GM23248 (cell line): ENCODE measurements at places on chromosomes 16 and 17.

GRCh38 chr17:82876602-82877379 is 37.0 kb upstream of the ZNF750 start:
- DNase-seq: peak; percentile 93

GRCh38 chr17:11182430-11182829 is 58.6 kb upstream of the SHISA6 start:
- no peak for DNase-seq

GRCh38 chr16:85969591-85969990 is 70.6 kb downstream of the IRF8 start:
- no peak for DNase-seq

DNA sequence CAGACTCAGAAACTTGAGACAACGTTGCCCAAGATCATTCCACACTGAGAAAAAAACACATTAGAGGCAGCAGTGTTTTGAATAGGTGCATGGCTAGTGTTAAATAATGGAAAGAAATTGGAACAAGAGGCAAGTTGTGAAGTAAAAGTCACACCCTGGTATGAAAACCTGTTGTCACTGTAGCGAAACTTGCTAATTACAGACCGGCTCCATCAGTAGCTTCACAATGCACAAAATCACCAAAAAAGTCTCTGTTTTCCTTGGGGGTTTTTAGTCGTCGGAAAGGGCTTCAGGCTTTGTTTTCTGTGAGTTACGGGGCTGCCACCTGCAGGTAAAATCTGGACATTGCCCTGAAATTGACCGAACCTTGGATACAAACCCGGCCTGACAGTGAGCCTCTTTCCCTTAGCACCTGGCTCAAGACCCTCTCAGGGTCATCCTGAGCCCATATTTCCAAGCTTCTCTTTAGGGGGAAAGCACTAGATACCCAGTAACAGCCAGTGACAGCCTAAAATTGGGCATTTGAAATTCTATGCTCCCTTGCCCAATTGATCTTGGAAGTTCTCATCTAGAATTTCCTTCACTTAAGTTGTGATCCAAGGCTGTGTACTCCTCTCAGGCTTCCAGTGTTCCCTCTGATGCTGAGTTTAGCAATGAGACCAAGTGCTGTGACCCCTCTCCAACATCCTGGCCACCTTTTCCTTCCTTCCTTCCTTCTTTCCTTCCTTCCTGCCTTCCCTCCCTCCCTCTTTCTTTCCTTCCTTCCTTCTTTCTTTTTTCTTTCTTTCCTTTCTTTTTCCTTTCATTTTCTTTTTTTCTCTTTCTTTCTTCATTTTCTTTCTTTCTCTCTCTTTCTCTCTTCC is 7.2 kb upstream of the GRB2 start:
- DNase-seq: peak; percentile 78
